Osteocyte (in vitro differentiated cells): ENCODE measurements at places on chromosomes 7 and 10. TPM values are rescaled to one million over a fixed set of nuclear protein-coding genes. Genes with fewer than 3 reads are reported as not detected.

- DNase-seq, result no peak
Measured at GRCh38 chr7:105015390-105015965, 1.5 kb downstream of the KMT2E start.

DNA sequence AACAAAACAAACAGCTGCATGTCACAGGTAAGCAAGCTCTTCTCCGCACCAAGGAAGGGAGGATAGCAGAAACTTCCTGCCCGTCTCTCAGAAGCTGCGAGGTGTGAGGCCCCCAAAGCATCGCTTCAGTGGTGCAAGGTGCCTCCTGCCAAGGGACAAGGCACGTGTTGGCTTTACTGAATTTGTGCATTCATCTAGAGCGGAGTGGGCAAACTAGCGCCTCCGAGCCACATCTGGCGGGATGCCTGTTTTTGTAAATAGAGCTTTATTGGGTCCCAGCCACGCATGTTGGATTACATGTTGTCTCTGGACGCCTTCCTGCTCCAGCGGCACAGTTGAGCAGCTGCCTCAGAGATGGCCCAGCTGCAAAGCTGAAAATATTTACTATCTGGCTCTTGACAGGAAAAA, 27.7 kb downstream of the PHYH start:
- no peak for DNase-seq

DNA sequence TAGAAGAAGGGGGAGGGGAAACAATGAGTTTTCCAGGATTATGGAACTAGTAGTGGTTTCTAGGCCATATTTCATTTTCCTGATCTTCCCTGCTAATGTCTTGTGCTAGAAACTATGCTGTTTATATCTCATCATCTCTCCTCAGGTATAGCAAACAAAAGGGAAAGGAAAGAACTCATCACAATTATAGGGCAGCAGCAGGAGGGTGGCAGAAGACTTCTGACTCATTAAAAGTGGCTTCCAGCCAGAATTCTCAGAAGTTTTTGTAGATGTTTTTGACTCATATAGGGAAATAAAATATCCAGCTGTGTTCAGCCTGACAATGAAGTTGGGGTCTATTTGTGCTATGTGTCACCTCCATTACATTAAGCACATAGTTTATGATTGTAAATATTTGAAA, 6.5 kb downstream of the AHR start:
- DNase-seq, result no peak

Gene ACTA2
- total RNA-seq, result 315 and 329 TPM in 2 replicates
